ENCODE measurements at places on chromosomes 7 and 10.
A peak's percentile ranks its signal among the peaks of the same experiment; 100 is the strongest.

DNA sequence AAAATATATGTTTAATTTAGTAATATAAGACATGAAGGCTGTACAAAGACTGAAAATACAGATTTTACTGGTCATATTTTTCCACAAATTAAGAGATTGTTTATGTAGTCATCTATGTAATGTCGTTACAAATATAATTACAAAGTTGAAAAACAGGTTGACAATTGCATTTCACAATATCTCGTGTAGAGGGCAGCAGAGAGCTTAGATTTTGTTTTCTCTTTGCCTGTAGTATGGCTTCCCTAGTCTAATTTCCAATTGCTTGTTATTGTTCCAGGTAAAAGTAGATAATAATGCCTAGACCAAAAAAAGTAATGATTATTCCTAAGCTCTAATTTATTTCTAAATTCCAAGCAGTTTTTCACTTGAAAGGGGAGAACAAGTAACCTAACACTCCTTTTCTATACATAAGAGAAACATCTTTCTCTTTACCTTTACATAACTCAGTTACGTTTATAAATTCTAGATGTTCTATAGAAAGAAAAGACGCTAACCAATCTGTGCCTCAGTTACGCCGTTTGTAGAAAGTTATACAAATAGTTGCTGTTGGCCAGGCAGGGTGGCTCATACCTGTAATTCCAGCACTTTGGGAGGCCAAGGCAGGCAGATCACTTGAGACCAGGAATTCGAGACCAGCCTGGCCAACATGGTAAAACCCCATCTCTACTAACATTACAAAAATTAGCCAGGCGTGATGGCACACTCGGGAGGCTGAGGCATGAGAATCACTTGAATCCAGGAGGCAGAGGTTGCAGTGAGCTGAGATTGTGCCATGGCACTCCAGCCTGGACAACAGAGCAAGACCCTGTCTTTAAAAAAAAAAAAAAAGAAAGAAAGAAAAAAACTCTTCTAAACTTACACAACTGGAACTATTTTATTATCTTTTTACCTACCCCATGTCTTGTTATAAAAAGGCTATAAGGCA is 30.0 kb downstream of the NET1 start:
- no peak for DNase-seq

- no peak for DNase-seq
These were observed 60.2 kb upstream of the ADGRA1 start for GRCh38 chr10:133027482-133027881.

- no peak for DNase-seq
These were observed 9.5 kb upstream of the HMX3 start for GRCh38 chr10:123126246-123126645.

DNA sequence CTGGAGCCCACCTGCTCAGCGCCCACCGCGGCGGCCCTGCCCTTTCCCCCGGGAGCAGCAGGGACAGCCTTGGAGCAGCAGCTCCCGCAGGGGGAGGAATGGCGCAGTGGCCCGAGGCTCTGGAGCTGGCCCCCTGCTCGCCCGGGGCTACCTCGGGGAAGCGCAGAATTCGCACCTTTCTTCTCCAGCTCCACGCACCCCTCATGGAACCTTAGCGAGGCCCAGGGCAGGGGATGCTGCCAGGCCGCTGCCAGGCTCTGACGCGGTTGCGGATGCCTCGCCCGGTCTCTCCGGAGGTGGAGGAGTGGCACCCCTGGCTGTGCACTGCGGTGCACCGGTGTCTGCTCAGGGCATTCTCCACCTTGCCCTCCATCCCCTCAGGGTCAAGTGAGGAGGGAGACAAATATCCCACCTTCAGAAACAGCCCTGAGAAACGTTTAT is 84.9 kb upstream of the MKI67 start:
- no peak for DNase-seq

DNA sequence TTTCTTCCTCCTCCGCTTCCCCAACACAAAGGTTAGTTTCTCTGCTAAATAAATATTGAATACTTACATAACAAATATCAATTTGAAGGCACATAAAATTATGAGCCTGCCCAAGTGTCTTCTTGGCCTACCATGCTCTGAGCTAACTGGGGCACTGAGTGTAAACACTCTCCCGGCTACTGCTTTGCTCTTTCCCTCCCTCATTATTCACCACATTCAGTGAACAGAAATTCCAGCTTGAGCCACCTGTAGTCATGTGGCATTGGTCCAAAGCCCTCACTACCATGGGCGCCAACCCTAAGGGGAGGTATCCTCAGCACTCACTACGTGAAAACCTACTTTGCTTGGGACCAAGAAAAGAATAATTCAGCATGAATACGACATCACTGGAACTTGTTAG is 409.0 kb downstream of the KCNMA1 start:
- no peak for DNase-seq

DNA sequence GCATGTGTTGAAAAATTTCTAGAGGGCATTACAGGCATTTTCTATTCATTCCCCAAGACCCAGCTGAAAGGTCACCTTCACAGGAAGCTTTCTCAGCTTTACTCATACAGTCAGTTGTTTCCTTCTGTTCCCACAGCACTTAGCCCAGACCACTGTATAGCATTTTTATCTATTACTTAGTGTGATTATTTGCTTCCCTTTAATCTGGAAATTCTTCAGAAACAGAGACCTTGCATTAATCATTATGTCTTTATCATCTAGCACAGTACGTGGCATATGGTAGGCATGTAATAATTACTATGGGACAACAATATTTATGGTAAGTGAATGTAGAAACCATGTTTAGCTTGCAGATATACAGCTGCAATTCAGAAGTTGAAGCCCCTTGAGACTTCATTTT is 38.2 kb upstream of the CDK6 start:
- no peak for DNase-seq

DNA sequence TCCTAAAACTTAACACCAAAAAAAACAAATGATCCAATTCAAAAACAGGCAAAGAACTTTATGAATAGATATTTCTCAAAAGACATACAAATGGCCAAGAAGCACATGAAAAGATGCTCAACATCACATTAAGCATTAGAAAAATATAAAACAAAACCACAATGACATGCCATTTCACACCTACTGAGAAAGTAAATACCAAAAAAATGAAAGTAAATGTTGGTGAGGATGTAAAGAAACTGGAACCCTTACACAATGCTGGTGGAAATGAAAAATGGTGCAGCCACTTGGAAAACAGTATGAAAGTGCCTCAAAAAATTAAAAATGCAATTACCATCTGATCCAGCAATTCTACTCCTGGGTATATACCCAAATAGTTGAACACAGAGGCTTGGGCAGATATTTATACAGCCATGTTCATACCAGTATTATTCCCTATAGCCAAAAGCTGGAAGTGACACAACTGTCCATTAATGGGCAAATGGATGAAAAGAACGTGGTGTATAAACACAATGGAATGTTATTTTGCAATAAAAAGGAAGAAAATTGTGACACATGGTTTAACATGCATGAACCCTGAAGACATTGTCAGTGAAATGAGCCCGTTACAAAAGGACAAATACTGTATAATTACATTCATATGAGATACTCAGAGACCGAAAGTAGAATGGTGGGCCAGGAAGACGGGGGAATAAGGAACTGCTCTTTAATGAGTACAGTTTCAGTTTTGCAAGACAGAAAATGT is 89.0 kb downstream of the JMJD1C start:
- DNase-seq: no peak

GRCh38 chr10:43238462-43238861 is 28.4 kb downstream of the RASGEF1A start:
- DNase-seq: no peak

DNA sequence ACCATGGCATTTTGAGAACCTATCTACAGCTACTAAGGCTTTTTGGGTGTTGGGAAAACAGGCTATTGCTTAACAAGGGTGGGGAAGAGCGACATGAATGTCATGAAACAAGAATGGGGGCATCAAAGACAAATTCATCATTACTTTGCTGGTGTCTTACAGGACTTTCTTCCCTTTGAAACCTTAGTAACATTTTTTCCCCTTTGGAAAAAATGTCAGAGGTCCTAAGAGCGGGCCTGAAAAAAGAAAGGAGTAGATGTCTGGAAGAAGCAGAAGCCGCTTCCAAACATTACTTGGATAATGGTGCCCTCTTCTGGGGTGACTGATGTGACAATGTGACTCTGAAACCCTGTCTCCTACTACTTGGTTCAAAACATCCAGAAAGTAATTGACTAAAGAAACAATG is 3.8 kb upstream of the DDX50 start:
- peak; percentile 16 for DNase-seq

- DNase-seq: no peak
These were observed 72.0 kb downstream of the RNF216 start for GRCh38 chr7:5709347-5709950.

DNA sequence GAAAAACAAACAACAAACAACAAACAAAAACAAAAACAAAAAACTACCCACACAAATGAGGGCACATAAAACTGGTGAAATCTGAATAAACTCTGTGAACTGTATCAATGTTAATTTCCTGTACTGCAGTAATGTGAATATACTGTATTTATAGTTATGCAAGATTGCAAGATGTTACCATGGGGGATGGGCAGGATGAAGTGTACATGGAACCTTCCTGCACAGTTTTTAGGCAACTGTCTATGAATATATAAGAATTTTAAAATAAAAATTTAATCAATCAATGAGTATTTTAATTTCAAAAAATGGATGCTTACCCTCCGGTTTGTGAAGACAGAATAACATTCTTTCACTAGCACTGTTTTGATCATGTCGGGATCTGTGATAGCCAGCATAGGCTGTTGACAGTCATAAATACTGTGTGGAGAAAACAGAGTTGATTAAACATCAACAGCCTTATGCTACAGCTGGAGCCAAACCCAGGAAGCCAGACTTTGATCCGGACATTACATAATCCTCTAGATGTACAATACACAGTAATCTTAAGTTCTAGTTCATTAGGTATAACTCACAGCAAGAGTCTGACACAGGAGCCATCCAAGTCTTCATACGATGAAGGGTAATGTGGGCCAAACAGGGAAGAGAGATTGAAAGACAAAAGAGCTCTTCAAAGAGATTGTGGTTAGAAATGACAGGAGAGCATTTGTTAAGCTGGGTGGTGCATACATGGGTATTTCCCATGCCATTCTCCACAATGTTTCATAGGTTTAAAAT is 14.8 kb downstream of the CYP3A7 start:
- no peak for DNase-seq

- DNase-seq: no peak
These were observed 68.3 kb downstream of the MINDY3 start for GRCh38 chr10:15791816-15792524.

DNA sequence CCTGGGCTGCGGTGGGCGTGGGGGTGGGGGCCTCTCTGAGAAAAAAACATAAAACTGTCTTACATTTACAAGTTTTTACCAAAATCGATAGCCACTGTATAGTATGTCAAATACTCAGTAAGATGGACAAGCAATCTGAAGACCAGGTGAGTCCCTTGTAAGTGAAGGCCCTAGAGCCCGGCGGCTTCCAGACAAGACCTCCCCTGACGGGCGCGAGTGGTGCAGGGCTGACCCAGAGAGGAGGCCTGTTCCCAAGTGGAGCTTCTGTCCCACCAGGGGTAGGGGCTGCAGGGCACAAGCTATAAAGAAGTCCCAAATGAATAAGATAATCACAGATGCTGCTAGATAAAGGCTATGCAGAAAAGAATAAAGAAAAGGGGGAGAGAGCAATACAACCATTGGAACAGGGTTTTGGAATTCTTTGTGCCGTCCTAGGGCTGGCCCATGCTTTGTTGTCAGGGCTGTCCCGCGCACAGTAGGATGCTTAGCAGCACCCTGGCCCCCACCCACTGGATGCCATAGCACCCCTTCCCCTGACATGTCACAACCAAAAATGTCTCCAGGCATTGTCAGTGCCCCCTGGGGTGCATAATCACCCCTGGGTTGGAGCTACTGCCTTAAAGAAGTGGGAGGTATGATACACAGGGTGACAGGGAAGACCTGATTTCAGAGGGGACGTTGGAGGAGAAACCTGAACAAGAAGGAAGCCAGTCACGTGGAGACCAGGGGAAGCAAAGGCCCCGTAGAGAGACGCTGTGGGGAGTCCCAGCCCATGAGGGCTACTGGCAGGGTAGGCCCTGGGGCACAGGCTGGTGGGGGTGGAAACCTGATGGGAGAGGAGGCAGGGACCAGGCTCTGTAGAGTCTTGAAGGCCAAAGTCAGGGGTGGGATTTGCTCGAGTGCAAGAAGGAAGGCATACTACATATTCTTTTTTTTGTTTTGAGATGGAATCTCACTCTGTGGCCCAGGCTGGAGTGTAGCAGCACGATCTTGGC is 43.1 kb downstream of the CHST15 start:
- no peak for DNase-seq

GRCh38 chr7:94239661-94240234 is 154.9 kb upstream of the COL1A2 start:
- DNase-seq: peak; percentile 17

DNA sequence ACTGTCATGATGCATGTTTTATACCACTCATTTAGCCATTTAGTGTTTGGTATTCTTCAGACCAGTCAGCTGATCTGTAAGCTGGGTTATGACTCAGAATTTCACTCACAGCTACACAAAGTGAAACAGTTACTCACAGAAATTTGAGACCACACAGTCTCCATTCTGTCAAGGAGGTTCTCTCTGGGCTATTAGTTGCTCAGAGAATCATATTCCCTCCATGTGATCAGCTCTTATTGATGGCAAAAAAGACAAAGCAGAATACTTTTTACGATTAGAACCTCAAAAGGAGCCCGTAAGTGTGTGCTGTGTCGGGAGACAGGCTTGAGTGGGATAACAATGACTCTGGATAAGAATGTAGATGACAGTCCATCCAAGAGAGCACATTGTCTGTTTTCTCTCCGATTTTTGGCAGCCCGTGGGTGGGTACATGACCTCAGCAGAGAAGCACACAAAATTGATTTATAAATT is 277.6 kb upstream of the SORCS1 start:
- DNase-seq: no peak

DNA sequence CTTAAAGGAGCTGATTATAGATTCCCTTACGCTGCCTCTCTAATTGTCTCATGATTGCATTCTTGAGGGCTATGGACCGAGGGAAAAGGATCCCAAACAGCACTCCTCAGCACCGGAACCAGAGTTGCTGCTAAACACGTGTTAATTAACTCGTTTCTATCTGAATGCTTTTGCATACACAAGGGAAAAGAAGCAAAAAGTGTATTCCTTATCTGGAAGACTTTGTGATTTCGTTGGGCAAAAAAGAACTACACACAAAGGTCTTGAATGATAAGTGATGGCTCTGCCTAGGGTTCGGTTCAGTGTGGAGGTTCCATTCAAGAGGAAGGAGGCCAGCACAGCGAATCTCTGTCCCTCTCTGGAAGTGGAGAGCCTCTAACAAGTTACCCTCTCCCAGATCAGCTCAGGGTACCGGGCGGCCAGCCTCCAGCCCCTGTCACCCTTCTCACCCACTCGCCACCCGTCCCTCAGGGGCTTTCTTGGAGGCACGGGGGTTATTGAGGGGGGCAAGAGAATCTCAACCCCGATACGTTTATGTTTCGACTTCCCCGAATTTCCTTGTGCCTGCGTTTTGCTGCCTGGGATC is 515 bp upstream of the SLC4A2 start:
- DNase-seq: no peak

DNA sequence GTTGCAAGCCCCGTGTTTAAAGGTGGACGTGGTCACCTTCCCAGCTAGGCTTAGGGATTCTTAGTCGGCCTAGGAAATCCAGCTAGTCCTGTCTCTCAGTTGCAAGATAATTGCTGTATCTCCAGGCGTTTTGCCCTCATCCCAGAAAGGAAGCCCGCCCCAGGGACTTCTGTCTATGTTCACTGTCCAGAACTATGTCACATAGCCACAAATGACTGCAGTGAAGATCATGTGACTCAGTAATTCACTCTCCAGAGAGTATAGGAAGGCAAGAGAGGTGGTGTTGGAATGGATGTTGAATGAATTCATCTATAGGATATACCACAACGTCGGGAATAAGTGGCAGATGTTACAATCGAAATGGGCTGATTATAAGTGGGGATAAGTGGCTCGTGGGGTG is 349 bp upstream of the ERVW-1 start:
- DNase-seq: no peak

- no peak for DNase-seq
These were observed 396.3 kb upstream of the POM121L12 start for GRCh38 chr7:52639126-52639525.

Measured in NCI-H1436 treated with DMSO at 0.1 percent for 48 hours (cell line).